ENCODE measurements at places on chromosomes 12 and 14.

GRCh38 chr12:69101505-69101904 is 137.9 kb upstream of the CPSF6 start:
- DNase-seq: no peak

DNA sequence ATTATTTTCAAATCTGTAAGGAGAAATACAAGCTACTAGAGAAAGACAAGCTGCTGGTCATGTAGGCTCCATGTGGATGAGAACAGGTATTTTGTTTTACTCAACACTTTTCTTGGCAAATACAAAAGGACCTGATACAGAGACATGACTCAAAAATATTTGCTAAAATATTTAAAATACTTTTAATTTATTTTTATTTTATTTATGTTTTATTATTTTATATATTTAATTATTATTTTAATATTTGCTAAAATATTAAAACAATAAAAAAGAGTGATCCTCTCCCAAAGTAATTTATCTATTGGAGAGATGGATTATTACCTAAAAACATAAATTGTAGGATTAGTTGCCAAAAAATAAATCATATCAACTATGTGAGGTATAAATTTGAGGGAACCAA is 808.9 kb upstream of the SEL1L start:
- no peak for DNase-seq

DNA sequence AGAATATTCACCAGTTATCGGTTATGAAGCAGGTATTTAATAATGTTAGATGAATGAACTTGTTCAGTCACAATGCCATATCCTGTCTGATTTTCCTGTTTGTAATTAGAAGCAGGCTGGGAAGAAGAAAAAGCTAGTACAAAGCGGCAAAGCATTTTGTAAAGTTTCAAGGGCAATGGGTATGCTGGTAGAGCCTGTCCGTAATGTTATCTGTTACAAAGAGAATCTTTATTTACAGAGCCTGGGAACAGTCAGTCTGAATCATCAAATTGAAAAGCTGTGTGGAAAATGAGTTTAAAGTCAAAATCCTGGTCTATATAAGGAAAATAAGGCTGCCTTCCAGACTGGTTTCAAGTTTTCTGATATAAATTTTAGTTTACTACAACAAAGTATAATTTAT is 40.5 kb downstream of the PARP11 start:
- DNase-seq: no peak

DNA sequence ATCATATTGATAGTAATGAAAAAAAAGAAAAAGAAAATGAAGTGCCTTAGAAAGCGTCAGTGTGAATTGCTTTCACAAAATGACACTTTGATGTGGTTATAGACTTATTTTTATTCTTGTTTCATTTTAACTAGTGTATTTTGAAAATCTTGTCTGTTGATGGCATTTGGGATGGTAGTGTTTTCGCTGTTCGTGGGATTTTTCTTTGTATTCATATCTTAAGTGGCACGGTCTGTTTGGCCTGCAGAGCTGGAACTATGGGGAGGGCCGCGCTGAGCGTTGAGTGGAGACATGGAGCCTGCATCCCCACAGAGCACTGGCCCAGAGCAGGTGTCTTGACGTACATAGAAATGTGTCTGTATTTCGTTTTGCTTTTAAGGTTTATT is 61.6 kb downstream of the WDR20 start:
- DNase-seq: no peak

GRCh38 chr12:82514880-82515279 is 156.6 kb downstream of the METTL25 start:
- DNase-seq: no peak

GRCh38 chr12:79634957-79635471 is 55.8 kb downstream of the PAWR start:
- peak; percentile 53 for DNase-seq

DNA sequence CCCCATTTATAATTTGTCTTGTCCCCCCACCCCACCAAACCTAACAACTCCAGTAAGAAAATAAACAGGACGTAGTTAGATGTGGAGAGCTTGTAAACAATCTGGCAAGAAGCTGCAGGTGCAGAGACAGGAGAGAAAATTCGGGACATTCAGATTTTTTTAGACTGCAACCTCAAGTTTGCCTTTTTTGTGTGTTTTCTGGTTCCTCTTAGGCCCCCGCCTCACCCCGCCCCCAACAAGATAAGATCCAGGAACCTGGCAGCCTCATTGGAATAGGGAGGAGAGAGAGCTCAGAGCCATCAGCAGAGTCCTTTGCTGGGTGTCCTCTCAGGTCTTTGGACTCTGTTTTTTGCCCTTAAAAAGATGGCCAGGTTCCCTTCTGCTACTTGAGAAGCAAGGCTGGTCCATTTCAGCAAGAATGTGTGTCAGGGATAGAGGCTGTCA is 2.9 kb downstream of the HOXC10 start:
- DNase-seq: no peak

DNA sequence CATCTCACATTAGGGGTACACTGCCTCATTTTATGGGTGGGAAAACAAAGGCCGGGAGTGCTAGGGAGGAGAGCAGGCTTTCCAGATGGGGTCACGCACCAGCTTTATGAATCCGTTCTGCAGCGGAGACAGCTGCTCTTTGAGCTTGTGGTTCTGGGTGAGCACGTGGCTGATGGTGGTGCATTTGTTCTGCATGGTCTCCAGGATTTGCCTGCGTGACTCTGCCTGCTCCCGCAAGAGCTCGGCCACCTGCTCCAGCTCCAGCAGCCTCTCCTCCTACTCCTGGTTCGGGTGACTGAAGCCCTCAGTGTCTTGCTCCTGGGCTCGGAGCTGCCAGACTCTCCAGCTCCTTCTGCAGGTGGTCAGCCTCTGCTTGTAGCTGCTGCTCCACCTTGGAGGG is 23.6 kb upstream of the BLTP3B start:
- DNase-seq: no peak

- DNase-seq: no peak
Measured at GRCh38 chr14:34436960-34437728, 24.9 kb downstream of the SPTSSA start.

GRCh38 chr12:116060764-116061163 is 216.7 kb downstream of the MED13L start:
- DNase-seq: no peak

DNA sequence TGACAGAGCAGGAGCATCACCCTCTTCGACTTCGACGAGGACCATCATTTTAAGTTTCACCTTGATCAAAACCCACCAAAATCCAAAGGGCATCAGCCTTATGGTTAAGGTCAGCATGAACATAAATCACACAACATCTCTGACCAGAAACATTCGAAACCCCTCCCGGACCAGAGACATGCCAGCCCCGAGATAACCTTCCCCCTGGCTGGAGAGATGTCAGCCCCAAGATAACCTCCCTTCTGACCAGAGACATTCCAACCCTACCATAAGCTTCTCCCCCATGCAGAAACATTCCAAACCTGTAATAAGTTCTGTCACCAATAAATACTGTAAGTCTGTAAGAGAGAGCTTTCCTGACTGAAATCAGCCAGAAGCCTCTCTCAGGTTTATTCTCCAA is 6.3 kb downstream of the PCNX4 start:
- DNase-seq: no peak

GRCh38 chr14:104806625-104807465 is 5.9 kb downstream of the ZBTB42 start:
- no peak for DNase-seq

GRCh38 chr14:51533160-51533559 is 118.5 kb upstream of the FRMD6 start:
- peak; percentile 56 for DNase-seq

GRCh38 chr12:130226126-130226525 is 63.9 kb downstream of the FZD10 start:
- no peak for DNase-seq

DNA sequence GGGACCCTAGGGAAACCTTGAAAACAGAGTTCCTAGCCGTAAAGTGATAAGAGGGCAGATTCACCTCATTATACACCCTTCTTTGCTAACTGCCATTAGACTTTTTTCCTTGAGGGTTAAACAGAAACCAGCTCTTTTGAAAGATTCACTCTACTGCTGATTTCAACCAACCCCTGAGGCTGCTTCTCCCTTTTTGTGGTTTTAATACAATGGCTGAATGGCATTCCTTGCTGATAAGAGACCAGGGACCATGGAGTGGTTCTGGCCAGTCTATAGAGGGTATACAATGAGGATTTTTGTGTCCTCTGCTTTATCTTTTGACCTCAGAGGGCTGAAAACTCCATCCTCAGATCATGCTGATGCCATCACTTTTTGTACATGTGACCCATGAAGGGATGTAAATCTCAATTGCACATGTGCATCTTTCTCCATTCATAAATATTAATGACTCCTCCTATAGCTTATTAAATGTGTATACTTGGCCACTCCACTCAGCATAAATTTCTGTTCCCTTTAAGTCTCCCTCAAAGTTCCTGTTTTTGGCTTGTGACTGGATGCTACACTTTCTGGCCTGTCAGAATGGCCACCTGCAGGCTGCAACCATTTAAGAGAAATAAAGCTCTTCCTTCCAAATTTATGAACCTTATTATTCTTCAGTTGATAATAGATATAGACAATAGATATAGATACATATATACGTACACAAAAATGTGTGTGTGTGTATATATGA is 233.8 kb upstream of the SEL1L start:
- DNase-seq: no peak

DNA sequence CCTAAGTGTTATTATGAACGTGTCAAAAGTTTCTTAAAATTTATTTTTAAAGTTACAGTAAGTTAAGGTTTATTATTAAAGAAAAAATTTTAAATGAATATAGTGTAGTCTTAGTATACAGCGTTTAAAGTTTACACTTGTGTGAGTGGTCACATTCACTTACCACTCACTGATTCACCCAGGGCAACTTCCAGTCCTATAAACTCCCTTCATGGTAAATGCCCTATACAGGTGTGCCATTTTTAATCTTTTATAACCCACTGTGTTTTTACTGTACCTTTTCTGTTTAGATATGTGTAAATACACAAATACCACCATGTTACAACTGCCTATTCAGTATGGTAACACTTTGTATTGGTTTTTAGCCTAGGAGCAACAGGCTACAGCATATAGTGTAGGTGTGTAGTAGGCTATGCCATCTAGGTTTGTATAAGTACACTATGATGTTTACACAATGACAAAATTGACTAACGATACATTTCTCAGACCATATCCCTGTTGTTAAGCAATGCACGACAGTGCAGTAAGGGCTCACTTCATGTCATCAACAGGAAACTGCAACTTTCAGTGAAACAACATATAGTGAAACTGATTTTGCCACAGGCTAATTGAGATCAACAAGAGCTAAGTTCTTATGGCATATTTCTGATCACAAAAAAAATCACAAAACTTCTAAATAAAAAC is 112.0 kb upstream of the TMCC3 start:
- DNase-seq: no peak

Measured in AG08395 (cell line).